ENCODE measurements at places on chromosomes 11 and 22. TPM values are rescaled to one million over a fixed set of nuclear protein-coding genes. Genes with fewer than 3 reads are reported as not detected.

C11orf52 gene
- polyA plus RNA-seq, result 2.7 TPM

LUZP2 gene
- 3.2 TPM for polyA plus RNA-seq

CEND1 gene
- polyA plus RNA-seq, result 0.71 TPM

PHF21B gene
- 0.29 TPM for polyA plus RNA-seq

GRCh38 chr22:20229916-20230775 lies 38.0 kb downstream of the RTN4R start:
- no peak for DNase-seq

DNA sequence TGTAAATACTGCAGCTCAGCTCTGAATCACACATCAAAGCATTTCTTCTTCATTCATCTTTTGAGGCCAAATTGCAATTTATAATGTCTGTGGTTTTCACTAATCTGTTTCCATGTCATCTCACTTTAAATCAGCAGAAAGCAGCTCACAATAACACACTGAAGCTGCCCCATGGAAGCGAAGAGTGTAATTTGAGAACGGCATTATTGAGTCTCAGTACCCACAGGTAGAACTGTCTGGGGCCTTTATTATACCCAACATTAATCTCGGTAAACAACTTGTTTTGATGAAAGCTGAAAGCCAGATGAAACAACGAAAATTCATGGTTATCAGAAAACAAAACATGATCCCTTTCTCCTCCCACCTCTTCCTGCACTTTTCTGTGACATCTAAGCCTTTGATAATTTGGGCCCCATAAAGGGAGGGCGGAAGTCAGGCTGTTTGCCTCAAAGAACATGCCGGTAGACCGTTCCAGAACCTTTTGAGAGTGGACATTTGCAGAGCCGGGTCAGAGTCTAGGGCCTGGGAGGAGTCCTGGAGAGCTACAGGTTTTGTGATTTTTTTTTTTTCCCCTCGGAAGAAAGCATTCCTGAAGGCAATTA lies 68.2 kb upstream of the SESN3 start:
- DNase-seq, result peak; percentile 20

GRCh38 chr11:64324692-64325469 lies 7.0 kb downstream of the PRDX5 start:
- no peak for DNase-seq

GRCh38 chr11:120964857-120965256 lies 59.0 kb upstream of the TBCEL start:
- DNase-seq, result no peak

DNA sequence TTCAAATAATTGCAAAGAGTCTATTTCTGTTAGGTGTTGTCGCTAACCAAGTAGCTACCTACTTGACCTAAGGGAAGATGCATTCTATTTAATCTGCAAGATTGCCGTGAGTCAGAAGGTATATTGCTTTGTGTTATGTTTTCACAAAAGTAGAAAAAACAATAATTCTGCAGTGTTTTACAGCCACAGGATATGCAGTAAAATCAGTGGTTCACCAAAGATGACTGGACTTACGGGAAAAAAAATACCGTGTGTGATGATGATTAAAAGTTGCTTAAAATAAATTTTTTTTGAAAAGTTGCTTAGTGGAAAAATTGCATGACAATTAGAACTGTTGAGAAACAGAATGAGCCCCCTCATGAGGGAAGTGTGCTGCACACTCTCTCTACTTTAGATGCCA lies 209.1 kb downstream of the DDX10 start:
- DNase-seq, result no peak

Measured in muscle of back (tissue), 13 donors.